ENCODE measurements at places on chromosomes 11 and 22.

GRCh38 chr22:37994049-37994448 is 9.7 kb upstream of the SOX10 start:
- DNase-seq, result no peak

DNA sequence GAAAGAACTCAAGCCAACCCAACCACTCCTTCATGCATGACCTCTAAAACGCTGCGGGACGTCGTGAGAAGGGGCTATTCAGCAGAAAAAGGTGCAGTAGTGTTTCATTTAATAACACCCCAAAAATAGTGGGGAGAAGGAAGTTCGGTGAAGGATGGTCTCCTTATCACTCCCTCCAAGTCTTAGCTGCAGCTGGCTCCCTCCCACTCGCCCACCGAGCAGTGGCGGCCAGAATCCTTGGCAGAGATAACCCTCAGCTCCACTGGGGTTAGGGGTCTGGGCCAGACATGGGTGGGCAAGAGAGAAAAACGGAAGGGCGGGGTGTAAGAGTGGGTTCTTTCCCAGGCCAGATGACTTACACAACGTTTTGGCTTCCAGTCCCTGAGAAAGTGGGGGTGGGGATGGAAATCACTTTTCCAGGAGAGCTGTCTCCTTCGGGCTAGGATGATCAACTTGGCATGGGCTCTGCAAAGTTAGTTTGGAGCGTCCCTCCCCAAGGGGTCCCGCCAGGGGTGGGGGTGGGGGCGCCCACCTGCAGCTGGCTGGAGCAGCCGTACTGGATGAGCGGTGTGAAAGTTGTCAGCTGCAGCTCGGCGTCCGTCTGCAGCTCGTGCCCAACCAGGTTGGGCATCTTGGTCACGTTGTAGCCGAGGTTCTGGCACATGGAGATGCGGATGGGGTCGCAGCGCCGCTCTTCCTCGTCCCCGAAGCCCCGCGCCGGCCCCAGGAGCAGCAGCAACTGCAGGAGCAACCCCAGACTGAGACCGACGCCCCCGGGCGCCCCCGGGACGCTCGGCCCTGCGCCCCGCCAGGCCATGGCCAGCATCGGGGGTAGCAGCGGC is 705 bp downstream of the FZD4 start:
- DNase-seq, result no peak

DNA sequence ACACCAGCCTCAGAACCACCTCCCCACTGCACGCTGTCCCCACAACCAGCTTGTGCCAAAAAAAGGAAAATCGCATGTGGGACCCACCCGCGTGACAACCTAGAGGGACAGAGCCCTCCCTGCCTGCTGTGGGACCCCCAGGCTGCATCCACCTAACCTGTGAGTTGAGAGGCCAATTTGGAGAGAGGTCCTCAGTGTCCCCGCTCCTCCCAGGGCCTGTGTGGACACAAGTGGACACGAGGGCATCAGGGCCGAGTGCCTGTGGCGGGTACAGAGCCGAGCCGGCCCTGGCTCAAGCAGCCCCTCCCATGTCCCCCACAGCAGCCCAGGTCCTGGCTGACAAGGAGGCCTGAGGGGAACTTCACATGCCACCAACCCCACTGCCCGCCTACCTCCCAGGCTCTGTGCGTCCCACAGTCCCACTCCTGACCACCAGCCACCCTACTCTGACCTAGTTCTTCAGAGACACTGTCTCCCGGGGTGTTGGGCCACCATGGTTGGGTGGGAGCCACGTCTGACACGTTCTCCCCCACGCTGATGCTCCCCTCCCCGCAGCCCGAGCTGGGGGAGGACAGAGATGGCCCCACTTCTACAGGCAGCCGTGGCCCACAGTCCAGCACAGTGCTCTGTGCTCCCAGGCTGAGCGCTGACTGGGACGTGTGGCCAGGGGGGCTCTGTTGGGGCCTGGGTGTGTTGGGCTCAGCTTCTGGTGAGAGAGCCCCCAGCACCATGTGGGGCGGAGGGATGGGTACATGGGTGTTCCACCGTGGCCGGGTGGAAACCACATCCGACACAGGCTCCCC is 19.2 kb downstream of the SELENOO start:
- DNase-seq, result no peak

- no peak for DNase-seq
Measured at GRCh38 chr11:63705526-63705925, 24.2 kb downstream of the RTN3 start.

DNA sequence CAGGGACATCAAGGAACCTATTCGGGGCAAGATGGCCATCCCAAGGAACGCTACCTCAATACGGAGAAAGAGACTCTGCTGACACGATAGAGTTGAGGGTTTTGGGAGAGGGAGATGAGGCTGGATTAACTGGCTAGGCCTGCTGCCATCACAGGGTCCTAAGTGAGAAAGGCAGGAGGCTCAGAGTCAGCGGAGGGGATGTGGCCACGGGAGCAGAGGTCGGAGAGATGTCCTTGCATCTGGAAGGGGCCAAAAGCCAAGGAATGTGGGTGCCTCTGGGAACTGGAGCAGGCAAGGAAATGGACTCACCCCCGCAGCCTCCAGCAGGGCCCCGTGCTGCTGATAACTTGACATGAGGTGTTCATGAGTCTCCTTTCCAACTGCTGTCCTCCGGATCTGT is 31.0 kb upstream of the RFPL3 start:
- no peak for DNase-seq

DNA sequence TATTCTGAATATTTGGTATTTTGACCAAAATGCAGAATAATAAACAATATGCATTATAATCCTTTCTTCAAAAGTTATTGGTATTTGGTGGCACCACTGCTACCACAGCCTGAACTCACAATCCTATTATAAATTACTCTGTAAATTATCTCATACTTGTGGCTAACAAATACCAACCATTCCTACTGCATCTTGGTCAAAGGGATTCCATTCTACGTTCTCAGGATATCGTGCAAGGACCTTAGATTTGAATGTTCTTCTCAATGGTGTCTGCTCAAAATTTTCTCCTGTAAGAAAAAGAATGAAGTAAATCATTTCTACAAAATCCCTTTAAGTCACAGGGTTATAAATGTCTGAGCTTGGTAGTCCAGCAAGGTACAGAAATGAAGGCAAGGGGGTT is 58.7 kb downstream of the DENND5A start:
- DNase-seq, result no peak

DNA sequence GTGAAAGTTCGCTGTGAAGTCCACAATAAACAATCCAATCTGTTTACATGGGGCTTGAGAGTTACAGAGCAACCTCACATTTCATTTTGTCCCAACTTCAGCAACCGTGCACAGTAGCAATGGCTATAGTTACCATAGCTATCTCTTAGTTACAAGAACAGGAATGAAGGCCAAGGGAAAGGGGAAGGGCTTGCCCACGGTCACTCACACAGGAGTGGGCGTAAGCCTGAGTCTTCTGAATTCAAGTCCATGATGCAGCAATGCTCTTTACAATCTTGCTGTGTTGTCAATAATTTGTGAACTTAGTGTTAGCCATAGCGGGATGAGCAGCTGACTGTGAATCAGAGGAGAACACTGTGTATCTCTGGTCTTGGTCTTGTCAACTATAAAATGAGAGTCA is 102.9 kb downstream of the ADAMTS15 start:
- no peak for DNase-seq

DNA sequence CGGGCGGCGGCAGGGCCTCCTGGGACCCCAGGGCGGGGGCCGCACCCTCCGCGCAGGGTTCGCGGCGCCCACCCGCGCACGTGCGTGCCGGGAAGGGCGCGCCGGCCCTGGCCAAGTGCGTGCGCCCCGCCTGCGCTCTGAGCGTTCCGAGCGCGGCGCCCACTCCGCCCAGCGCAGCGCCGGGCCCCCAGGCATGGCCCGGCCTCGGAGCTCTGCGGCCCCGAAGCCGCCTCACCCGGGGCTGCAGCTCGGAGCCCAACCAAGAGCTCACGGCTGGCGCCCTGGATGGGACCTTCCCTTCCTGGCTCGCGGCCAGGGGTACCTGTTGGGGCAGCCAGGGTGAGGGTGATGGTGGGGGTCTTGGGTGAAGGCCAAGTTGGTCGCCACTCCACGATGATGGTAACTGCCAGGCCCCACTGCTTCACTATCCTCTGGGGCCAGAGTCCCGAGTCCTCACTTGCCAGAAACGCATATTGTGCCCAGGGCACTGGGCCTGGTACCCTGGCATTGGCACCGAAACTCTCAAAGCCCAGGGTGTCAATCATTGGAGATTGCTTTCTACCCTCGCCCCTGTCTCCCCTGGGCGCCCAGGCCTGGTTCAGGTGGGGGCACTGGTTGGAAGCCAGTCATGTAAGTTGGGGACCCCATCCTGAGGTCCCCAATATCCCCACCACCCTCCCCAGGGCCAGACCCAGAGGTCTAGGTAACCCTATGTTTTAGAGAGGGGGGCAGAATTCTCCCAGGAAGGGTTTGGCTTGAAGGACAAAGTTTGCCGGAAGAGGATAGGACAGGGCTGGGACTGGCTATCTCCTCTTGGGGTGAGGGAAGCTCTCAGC is 882 bp downstream of the ANO1 start:
- no peak for DNase-seq

DNA sequence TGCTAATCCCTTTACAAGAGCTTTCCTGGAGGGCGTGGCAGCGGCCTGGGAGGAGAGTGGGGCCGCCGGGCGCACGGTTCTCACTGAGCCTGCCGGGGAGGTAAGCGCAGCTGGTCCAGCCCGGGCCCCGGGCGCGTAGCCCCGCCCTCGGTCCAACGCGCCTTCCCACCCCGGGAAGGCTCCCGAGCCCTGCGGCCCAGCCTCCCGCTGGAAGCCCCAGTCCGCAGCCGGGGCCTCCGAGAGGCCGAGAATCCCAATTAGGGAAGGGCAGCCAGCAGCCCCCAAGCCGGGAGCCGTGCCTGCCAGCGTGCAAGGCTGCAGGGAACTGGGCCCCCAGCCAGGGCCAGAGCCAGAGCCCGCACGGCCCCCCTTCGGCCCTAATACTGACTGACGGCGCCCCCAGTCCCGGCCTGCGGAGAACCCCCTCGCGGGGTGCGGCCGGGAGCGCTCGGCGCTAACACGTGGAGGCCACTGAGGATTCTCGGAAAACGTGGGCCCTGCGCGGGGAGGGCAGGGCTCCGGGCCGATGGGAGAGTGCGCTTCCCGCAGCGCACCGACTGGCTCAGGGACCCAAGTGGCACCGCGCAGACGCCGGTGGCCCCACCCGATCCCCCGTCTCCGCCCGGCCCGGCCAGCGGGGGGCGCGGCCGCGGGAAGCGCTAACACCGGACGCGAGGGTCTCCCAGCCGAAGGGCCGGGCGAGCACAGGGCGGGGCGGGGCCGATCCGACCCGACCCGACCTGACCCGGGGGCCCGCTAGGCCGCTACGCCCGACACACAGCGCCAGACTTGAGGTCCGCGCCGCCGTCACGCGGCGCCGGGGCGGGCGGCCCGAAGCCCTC is 5.7 kb downstream of the ZFTA start:
- DNase-seq, result no peak

- DNase-seq, result no peak
Measured at GRCh38 chr11:23730307-23730998, 766.4 kb upstream of the LUZP2 start.
